ENCODE measurements at places on chromosomes 2 and 18. TPM values are rescaled to one million over a fixed set of nuclear protein-coding genes. Genes with fewer than 3 reads are reported as not detected.
A peak's percentile ranks its signal among the peaks of the same experiment; 100 is the strongest.

DNA sequence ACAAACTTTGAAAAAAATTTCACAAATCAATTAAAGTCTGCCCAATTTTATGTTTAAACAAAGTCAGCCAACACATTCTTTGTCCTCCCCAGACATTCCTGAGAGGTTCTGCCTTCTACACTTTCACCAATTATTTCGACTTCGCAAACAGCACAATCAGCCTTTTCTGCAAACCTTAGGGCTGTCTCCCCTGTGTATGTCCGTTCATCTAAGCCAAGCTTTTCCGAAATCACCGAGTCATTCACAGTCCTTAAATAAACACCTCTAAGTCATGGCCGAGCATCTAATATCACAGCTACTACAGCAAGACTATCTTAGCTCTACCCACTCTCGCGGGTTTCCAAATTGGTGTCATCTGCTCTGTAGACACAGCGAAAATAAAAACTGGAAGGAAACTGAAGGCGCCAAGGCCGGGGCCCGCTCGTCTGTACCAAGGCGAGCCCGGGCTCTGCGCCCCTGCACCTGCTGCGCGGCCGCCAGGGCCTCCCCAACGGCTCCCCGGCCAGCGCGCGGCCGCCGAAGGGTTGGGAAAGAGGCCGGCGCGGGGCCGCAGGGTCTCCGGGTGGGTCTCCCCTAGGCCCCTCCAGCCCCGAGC lies 730 bp downstream of the ODC1 start:
- DNase-seq = no peak

- DNase-seq = no peak
Measured at GRCh38 chr2:94997981-94998930, 27.3 kb upstream of the MAL start.

DNA sequence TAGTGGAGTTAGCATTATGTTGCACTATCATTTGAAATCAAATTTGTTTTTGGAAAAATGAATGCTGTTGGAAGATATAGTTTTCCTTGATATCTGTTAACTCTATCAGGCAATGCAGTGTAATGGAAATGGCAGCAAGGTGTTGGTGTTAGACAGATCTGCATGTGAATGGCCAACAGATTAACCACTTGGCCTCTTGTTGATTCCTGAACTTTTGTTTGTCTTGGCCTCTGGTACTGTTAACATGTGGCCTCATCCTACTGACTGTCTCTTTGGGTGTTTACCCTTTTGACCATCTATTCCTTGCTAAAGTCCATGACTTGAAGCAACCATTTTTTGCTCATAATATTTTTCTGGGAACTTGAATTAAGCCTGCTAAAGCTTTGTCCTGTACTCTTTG lies 110.2 kb upstream of the CDH2 start:
- DNase-seq = no peak

- no peak for DNase-seq
Measured at GRCh38 chr2:54669677-54670484, 53.6 kb upstream of the EML6 start.

- DNase-seq = no peak
Measured at GRCh38 chr2:234291765-234292204, 205.1 kb downstream of the ARL4C start.

DNA sequence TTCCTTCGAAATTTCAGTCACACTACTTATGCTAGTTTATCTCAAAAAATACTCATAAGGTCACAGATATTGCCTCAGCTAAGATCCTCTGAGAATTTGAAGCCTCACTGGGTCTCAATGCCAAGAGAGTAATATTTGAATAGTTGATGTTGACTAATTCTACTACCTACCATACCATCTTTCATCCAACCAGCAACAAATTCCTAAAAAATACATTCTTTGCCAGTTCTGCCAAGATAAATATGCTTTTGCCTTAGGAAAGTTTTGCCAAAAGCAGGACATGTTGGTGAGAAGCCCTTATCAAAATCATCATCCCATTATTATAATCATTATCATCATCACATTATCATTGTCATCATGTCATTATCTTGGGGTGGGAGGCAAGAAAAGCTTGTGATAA lies 544.6 kb upstream of the ZEB2 start:
- DNase-seq = no peak

GRCh38 chr18:55064760-55065159 lies 105.5 kb upstream of the CCDC68 start:
- no peak for DNase-seq

DNA sequence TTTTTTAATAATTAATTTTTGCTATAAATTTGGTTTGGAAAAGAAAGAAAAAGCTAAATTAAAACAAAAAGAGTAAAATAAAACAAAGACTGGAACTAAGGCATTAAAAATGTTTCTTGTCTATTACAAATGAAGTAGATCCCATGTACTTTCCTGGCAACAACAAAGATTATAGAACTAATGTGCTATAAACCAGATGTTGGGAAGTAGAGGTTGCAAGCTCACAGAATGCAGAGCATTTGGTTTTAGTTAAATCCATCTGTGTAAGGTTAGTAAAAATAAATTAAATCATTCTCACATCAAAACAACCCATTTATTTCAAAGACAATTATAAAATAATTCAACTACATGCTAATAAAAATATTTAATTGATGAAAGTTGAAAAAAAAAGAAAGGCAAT lies 157.2 kb upstream of the ZC3H15 start:
- no peak for DNase-seq

- DNase-seq = no peak
Measured at GRCh38 chr18:31840499-31840898, 79.8 kb upstream of the SLC25A52 start.

DNA sequence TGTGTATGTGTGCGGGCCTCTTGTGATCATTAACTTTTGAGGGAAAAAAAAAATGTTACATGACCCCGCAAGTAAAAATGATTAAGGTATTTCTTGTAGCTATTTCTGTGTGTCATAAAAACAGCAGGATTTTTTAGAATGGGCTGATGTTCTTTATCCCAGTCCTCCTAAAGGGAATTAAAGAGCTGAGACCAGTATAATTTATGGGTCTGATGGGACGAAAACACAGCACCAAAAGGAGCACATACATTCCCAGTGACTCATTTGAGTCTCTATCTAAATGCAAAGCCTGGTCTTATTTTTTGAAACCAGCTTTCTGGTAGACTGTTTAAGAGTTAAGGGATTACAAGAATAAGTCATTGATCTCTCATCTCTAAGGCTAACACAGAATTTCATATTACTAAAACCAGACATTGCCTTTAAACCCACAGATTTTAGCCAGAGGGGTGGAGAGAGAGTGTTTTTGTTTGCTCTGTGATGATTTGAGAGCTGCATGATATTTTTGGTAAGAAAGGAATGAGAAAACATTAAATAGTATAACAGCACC lies 342.3 kb upstream of the EPHA4 start:
- DNase-seq = no peak

GRCh38 chr2:43636621-43637020 lies 439 bp upstream of the PLEKHH2 start:
- DNase-seq = no peak

GRCh38 chr2:182784058-182784706 lies 68.1 kb downstream of the DNAJC10 start:
- no peak for DNase-seq

- DNase-seq = no peak
Measured at GRCh38 chr2:40256649-40257048, 195.2 kb downstream of the SLC8A1 start.

DNA sequence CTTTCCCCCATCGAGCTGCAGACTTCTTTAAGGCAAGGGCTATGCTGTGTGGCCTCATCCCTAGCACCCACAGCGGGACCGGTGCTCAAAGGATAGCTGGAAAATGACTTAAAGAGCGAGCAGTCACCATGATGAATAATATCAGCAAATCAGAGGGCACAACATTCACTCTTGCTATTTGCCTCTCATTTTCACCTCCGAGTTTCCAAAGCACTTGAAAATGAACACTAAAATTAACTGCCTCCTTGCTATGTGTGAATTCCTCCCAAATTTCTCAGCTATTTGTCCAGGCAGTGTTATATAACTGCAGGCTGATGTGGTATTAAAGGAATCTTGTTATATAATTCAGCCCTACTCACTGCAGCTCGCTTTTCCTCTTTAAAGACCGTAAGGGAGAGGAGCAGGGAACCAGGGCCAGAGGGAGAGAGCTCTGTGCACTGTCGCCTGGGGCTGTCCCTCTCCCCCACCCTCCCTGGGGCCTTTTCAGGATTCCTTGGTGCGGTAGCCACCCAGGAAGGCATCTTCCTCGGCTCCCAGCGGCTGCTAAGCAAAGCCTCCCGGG lies 1.4 kb downstream of the CYS1 start:
- no peak for DNase-seq

- no peak for DNase-seq
Measured at GRCh38 chr2:158716921-158717320, 78.2 kb upstream of the DAPL1 start.

GRCh38 chr2:279366-279765 lies 8.5 kb downstream of the ALKAL2 start:
- DNase-seq = no peak

- peak; percentile 85 for DNase-seq
Measured at GRCh38 chr2:98385050-98385699, 38.9 kb downstream of the CNGA3 start.

- no peak for DNase-seq
Measured at GRCh38 chr2:208489687-208490086, 83.1 kb downstream of the PTH2R start.

DNA sequence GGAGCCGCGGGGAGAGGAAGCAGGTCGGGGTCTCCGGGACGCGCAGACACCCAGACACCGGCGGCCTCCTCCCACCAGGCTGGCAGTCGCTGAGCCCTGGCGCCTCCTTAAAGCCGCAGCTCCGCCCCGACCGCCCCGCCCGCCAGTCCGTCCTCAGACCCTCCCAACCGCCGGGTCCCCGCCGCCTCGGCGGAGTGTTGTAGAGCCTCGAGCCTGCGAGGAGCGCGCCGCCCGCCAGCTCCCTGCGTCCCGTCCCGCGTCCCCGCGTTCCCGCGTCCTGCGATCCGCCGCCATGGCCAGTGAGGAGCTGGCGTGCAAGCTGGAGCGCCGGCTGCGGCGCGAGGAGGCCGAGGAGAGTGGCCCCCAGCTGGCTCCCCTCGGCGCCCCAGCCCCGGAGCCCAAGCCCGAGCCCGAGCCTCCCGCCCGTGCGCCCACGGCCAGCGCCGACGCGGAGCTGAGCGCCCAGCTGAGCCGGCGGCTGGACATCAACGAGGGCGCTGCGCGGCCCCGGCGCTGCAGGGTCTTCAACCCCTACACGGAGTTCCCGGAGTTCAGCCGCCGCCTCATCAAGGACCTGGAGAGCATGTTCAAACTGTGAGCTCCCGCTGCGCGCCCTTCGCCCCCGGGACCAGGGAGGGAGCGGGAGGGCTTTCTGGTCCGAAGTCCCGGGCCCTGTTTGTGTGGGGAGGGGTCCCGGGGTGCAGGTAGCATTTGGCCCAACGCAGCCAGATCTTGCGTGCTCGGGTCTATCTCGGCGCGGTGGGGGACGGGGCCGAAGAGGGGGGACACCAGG lies at the start of gene EFHD1:
EFHD1 (plus strand) TSS at position 192 of the 793 bp plus-strand sequence; CDS start at position 293, 101 bp downstream.
- peak; percentile 88 for DNase-seq

DNA sequence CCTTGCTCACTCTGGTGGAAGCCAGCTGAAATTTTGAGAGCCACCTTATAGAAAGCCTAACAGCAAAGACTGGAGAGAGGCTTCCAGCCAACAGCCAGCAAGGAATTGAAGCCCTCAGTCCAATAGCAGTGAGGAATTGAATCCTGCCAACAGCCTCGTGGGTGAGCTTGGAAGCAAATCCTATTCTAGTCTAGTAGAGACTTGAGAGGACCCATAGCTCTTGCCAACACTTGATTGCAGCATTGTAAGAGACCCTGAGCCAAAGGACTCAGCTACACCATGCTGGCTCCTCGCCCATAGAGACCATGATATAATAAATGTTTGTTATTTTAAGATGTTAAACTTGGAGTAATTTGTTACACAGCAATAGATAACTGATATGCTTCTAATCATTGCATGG lies 403.0 kb upstream of the TNP1 start:
- no peak for DNase-seq

DNA sequence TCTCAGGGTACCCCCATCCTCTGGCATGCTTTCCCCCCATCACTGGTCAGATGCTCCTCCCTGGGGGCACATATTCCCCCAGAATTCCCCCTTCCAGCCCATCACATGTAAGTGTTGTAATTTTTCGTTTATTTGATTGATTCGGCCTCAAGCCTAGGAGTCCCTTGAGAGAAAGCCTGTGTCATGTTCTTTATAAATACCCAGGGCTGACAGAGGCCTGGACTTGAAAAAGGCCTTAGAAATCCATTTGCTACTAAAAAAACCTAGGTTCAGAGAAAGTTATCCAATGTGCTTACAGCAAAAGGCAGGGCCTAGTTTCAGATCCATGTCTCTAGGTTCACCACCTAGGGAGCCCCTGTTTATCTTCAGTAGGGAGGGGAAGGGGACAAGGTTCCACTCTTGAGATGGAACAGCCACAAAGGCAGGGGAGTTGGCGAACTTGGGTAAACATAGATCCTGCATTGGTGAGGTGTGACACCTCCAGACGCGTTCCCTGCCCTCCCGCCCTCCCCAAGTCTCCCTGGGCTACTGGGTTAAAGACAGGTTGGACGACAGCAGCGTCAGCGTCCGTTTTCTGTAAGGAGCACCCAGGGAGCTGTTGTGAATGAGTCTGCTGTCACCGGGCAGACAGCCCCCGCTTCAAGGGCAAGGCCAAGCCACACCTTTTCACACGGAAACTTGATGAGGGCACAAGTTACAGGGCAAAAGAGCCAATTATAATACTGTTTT lies 147.8 kb downstream of the EN1 start:
- no peak for DNase-seq

DNA sequence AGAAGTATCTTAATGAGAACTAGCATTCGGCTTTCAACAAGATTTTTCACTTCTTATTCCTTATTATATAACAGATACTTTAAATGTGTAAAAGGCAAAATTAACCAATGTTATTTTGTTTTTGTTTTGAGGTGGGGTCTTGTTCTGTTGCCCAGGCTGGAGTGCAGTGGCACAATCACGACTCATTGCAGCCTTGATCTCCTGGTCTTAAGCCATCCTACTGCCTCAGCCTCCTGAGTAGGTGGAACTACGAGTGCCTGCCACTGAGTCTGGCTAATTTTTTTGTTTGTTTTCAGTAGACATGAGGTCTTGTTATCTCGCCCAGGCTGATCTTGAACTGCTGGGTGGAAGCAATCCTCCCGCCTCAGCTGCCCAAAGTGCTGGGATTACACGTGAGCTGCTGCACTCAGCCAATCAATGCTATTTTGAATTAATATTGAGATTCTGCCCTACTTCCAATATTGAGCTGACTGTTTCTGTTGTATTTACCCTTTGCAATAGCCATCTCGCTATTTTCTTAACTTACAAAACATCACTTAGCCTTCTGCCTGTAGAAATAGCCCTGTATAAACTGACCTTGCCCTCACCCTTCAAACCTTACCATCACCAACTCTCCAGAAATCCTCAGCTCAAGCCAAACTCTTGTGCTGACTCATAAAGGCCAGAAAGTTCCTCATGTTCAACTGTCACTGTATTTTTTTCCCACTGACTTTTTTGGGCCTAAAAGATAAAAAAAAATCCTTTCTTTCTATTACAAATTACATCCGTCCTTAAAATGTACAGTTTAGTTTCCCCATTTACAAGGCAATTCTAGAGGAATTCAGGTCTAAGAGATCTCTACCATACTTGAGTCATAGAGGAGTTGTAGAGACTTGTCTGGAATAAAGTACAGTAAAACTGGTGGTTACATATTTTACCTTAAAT lies 94.3 kb downstream of the OLA1 start:
- no peak for DNase-seq

The RESP18 gene
- not detected for total RNA-seq

The GPR39 gene
- 0.31 TPM for total RNA-seq

The CDH20 gene
- total RNA-seq = 2.4 TPM

The SKOR2 gene
- total RNA-seq = not detected

The ATP6V1B1 gene
- total RNA-seq = 1.3 TPM

The IL18RAP gene
- total RNA-seq = 3.0 TPM

The GPC1 gene
- total RNA-seq = 85.4 TPM

Measured in sciatic nerve (tissue), 2 donors.